ENCODE measurements at places on chromosomes 7 and 10.

- DNase-seq, result no peak
These were observed 479.1 kb upstream of the ZMIZ1 start for GRCh38 chr10:78589687-78590086.

DNA sequence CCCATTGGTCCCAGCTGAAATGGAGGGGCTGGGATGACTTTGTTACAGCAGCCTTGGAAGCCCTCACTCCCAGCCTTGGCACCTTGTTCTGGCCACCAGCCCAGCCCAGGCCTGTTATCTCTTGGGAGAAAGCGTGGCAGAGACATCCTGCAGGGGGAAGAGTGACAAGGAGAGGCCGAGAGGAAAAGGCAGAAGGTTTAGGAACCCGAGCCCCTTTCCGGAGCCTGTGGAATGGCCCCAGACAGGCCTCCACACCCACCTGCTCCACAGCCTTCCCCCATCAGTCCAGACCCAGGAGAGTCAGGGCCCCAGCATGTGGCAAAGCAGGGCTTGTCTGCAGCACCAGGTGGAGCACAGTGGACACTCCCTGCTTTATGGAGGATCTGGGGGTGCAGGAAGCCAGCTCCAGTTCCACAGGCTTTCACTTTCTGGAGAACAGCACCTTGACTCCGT, 24.1 kb upstream of the TRIM8 start:
- no peak for DNase-seq

DNA sequence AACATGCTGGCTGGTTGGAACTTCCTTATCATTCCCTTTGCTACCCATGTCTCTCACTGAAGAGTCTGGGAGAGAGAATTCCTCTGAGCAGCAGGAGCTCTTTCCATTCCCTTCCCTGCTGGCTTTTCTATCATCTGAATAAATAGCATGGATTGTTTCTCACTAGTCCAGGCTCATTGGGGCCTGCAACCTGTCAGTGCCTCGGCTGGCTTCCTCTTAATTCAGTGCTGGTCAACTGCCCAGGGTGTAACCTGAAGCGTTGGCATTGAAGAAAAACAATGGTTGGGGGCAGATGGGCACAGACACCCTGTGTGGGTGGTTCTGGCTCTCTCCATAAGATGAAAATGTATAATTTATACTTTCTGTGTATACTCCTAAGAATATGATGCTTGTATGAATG, 155.6 kb downstream of the ANLN start:
- no peak for DNase-seq

- peak; percentile 68 for DNase-seq
These were observed 31.8 kb upstream of the TM9SF3 start for GRCh38 chr10:96618653-96619052.

- DNase-seq, result no peak
These were observed 141.7 kb upstream of the TMEM72 start for GRCh38 chr10:44769450-44769849.
